ENCODE measurements at places on chromosomes 2 and 18.

DNA sequence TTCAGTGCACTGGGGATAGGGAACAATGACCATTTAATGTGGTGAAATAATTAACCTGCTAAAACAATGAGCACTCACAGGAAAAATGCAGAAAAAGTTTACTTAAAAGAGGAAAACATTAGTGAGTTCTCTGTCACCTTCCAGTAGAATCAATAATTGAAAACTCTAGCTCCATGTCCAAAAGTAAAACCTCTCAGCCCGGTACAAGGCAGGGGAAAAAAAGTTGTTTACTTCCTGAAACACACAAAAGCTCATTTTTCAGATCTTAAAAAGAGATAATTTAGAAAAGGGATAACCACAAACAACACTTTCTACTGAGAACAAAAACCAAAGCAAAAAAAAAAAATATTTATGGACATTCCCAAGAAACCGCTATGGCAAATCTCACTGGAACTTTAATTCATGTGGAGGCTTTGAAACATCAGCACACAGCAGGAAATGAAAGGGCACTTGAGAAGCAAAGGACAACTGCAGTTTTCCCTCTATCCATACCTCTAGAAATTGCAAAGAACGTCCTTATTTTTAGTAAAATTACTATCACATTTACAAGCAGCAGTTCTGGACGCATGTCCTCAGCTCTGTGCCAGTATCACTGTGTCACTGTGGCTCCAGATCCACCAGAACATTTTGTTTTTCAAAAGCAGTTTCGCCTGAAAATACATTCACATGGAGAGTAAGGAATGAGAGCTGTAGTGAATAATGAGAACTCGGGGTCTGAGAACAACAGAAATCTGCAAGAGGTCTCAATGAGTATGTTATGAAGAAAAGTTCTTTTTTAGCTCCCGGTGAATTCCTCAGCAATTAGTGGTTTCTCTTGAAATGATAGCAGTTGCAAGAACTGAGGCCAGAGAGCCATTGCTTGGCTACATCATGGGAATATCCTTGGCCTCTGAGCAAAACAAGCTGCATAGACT lies 44.7 kb upstream of the DNAH7 start:
- no peak for DNase-seq

DNA sequence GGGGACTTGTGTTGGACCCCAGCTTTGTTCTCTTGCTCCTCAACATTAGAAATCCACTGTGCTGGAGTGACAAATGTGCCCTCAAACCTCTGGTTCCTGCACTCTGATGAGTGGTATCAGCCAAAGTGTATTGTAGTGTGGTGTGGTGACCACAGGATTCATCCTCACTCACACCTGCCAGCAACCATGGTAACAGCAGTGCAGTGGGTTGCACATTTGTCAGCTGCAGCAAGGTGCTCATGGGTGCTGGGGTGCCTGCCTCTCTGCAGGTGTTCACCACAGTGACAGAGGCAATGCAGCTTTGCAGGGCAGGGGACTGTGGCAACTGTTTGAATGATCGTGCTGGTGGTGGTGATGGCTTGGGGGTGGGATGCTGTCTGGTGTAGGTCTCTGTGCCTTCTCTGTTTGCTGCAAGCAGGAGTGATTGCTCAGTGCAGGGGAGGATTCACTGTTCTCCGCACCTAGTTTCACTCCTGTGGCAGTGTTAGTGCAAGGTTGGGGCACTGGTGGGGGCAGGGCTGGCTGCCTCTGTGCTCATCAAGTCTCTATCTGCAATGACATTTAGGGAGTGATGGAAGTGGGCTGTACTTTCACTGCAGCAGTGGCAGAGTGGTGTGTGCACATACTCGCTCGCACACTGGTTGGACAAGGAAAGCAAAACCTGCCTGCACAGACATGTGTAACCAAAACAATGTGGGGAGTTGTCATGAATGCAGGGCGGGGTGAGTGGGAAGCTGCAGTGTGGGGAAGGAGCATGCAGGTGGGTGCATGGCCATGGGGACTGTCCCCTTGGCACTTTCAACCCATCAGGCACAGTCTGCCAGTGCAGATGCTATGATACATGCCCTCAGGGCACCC lies 301.1 kb downstream of the PIK3C3 start:
- no peak for DNase-seq

GRCh38 chr2:22890132-22890531 lies 494.8 kb upstream of the KLHL29 start:
- no peak for DNase-seq

GRCh38 chr2:136130045-136130444 lies 12.1 kb upstream of the CXCR4 start:
- DNase-seq: no peak

DNA sequence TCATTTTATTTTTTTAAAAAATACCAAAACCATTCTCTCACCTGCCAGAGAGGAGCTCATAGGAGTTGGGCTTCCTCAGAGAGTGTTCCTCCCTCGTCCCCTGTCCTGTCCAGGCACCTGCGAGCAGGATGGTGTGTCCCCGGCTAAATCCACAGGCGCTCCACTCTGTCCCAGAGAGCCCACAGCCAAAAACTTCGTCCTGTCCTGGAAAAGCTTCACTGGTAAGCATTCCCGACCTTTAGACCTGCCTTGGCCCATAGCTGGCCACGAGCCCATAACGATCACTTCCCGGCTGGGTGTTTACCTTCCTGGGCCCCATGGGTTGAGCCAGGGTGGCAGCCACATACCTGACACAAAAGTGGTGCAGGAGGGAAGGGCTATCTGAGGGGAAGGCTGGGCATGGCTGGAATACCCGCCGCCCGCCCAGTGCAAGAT lies at the start of gene NGEF:
TSS of gene NGEF (minus strand) at position 230 of the 435 bp plus-strand sequence. CDS start 38,366 bp downstream, outside the sequence.
- DNase-seq: no peak

GRCh38 chr2:96637385-96638143 lies 548 bp downstream of the KANSL3 start:
- DNase-seq: peak; percentile 76

DNA sequence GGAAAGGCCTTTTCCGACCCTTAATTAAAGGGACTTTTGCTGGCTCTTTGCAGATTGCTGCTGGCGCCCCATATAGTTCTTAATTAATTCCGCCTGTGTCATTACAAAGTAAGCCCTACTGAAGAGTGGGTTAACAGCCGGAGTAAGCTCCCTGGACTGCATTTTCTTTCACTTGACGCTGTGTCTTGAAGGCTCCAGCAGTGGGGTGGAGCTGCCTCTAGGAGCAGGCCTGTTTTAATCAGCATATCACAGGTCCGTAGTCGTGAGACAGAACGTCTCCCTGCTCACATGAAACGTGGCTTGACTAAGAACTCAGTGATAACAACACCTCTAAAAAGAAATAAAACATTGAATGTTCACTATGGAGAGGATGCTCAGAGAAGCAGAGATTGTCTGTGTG lies 329.9 kb upstream of the RAB12 start:
- no peak for DNase-seq

- DNase-seq: no peak
Measured at GRCh38 chr2:182077023-182077422, 91.4 kb downstream of the PPP1R1C start.

DNA sequence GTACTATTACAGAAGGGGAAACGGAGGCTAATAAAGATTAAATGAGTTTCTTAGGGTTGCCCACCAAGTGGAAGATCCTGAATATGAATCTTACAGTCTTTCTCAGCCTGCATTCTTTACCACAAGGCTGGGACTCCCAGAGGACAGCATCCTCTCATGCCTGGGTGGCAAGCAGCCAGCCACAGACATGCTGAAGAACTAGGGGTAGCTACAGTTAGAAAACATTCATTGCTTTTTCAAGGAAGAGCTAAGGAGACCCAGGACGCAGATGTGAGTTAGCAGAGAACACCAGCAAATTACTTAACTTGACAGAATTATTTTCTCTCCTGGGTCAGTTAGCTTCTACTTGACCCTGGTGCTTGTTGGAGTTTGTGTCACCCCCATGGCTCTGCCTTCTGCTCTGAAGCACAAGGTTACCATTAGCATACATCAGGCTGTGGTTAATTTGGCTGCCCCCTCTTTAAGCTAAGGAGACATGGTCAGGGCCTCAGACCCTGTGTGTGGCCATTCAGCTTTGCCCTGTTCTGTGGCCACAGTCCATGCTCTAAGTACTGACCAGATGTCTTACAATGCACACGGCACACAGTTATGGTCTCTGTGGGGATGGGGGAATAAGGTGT lies 132.3 kb upstream of the TNP1 start:
- DNase-seq: no peak

DNA sequence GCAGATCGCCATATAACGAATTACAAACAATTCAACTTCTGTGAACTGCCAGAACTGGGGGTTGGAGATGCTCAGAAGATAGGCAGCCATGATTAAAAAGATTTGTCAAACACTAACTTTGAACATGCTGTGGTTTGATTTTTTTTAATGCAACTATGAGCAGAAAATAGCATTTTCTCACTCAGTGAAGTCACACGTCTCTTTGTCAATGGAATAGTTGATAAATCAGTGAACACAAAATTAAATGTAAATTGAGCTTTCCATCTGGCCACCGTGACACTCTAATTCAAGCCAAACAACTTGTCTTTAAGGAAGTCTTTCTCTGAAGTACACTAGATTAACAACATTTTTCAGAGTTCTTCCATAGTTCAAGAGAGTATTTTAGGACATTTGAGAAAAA lies 228.6 kb upstream of the LINC00305 start:
- DNase-seq: no peak

- no peak for DNase-seq
Measured at GRCh38 chr2:66443979-66444861, 9.3 kb downstream of the MEIS1 start.

DNA sequence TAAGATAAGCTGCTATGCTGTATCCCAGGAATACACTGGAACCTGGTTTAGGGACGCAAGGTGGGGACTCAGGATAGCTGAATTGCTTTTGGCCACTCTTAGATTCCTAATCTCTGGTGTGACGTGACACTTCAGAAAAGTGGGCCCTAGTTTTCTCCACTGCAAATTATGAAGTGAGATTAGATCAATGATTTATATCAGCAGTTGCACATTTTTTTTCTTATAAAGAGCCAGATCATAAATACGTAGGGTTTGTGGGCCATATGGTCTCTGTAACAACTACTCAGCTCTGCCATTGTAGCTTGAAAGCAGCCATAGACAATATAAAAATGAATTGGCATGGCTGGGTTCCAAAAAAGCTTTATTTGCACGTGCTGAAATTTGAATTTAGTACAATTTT lies 85.4 kb upstream of the CPO start:
- DNase-seq: no peak

- no peak for DNase-seq
Measured at GRCh38 chr2:182144041-182144775, 158.6 kb downstream of the PPP1R1C start.

DNA sequence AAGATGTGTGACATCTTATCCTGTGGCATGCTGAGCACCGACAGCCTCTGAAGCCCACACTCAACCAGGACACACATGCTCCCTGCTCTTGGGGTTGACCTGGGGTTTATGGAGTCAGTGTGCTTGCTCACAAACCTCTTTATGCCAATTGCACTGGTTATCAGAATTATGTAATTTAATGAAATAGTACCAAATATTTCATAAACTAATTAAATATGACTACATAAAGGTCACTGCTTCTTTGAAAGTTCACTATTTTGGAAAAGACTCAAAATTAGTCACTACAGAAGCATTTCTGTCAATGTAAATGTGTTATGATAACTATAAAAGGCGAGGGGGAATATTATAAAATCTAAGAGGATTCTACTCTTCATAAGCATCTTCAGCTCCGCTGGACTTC lies 76.7 kb downstream of the FHOD3 start:
- no peak for DNase-seq

DNA sequence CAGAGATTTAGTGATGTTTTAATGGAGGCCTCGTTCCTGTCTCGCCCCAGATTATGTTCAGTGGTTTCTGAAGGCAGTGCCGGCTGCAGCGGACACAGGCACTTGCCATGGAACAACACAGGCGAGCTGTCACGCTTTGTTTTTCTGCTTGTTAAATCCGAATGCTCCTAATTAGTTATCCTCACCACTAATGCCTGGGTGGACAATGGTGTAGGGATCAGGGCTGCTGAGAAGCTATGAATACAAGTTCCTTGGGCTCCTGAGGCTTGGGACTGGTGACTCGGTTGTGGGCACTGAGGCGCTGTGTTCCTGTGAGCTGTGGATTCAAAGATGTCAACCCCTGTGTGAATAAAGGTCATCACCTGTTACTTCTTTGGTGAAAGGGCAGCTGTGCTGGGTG lies 123.5 kb downstream of the PLEKHM3 start:
- no peak for DNase-seq

DNA sequence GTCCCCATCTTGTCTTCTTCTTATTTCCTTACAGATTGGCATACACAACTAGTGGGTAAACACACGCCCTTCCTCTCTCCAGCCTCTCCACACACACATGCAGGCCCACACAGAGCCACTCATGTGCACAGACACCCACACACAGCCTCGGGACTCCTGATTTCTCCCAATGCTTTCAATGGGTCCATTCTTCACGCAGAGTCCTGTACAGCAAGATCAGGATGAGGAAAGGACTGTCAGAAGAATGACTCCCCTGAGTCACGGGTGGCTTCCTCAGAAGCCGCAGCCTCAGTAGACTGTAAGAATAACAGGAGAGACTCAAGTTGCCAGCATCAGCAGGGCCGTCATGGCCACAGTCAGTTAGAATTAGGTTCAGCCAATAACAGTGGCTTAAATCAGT lies 109.1 kb upstream of the GLI2 start:
- DNase-seq: no peak

DNA sequence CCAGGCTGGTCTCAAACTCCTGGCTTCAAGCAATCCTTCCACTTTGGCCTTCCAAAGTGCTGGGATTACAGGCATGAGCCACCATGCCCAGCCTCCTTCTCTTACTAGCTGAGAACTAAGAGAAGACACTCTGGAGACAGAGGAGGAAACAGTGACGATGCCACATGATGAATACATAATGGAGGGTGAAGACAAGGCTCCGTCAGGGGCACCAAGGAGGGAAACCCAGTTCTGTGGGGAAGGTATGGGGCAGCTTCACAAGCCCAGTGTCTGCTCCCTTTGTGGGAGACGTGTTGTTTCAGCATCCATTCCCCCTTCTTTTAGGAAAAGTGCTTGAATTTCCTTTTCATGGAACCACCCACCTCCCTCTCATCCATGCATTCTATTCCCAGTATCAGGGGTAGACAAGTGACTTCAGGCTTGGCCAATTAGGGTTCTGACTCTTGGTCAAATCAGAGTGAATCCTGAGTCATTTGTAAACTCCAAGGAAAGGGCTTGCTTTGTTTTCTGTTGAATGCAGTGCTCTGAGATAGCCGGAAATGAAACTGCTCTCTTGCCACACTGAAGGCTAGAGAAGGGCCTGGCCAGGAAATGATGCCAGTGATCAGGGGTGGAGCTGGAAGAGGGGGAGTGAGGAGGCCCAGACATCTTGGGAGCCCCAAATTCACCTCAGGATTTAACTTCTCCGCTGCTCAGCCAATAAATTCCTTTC lies 23.7 kb downstream of the TMEM127 start:
- DNase-seq: no peak

DNA sequence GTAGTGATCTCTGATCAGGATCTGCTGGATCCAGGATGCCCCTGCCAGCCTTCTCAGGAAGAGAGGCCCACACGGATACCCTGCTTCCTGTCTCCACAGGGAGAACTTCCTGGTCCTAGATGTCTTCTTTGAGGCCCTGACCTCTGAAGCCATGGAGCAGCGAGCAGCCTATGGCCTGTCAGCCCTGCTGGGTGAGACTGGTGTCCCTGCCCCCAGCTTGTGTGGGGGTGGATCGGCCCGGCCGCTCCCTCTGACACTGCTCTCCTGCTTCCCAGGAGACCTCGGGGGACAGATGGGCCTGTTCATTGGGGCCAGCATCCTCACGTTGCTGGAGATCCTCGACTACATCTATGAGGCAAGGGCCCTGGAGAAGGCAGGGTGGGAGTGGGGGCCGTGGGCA lies 6.6 kb downstream of the CHPF start:
- no peak for DNase-seq

GRCh38 chr18:52289392-52289791 lies 50.6 kb upstream of the DCC start:
- no peak for DNase-seq

- DNase-seq: no peak
Measured at GRCh38 chr2:23905155-23905554, 21.8 kb downstream of the ATAD2B start.

Measured in anterior cingulate cortex (tissue), 58 donors.